ENCODE measurements at places on chromosomes 2 and 18.

DNA sequence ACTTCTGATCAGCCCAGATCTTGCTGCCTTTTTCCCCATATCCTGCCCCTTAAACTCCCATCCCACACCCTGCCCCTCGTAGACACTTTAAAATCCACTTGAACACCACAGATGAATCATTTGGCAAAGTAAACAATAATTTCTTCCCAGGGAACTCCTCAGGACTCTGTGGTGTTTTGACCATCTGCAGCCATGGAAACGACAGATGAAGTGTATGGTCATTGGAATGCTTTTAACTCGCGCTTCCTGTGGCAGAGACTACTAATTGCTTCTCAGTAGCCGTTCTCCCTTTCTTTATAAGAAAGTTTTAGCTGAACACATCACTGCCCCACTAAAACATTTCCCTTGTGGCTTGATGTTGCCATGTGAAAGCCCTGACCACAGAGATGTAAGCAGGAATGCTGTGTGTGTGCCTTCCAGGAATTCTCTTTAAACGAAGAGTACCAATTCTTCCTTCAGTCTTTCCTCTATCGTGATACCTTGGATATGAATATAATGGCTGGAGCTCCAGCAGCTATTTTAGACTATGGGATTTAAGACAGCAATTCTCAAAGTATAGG lies 92.7 kb upstream of the PARD3B start:
- no peak for DNase-seq

GRCh38 chr18:56233595-56233994 lies 404.8 kb downstream of the TXNL1 start:
- no peak for DNase-seq

GRCh38 chr18:41457765-41458326 lies 497.2 kb upstream of the PIK3C3 start:
- DNase-seq = no peak

- no peak for DNase-seq
Observed at GRCh38 chr2:218271487-218271797, 1.1 kb downstream of the PNKD start.

DNA sequence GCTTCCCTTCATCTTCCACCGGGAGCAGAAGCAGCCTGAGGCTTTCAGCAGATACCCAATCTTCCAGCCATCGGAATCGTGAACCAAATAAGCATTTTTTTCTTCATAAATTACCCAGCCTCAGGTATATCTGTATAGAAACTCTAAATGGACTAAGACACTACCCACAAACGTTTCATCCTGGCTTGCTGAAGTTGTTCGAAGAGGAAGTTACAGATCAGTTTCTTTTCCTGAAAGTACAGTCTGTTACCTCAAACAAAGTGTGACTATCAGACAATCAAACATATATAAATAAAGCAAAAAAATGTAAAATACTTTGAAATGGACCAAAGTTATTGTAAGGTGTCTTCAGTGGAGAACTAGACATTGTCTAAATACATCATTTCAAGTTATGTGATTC lies 97.9 kb downstream of the MREG start:
- no peak for DNase-seq

DNA sequence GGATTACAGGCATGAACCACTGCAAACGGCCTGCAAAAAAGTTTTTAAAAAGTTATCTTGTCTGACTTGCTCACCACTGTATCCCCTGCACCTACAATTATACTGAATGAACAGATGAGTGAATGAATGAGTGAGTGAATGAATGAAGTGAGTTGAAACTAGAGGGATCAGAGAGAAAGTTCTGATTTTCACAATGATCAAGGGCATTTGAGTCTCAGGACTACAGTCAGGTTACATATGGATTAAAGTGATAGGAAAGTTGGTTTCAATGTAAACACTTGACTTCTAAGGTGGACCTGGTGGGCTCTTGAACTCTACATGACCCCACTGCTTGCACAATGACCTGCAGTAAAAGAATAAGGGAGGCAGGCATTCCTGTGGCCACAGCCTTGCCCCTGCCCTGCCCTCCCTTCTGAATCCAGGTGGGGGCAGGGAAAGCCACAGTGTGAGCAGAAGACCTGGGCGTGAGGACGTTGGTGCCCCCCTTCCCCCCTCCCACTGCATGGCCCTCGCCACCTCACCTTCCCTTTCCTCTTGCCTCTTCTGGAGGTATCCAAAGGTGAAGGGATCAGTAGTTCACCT lies 10.7 kb downstream of the C2orf80 start:
- no peak for DNase-seq

All from GM19239 (cell line).